ENCODE measurements at places on chromosomes 13 and 19.

GRCh38 chr13:20654156-20654555 is 49.3 kb upstream of the IL17D start:
- no peak for DNase-seq

DNA sequence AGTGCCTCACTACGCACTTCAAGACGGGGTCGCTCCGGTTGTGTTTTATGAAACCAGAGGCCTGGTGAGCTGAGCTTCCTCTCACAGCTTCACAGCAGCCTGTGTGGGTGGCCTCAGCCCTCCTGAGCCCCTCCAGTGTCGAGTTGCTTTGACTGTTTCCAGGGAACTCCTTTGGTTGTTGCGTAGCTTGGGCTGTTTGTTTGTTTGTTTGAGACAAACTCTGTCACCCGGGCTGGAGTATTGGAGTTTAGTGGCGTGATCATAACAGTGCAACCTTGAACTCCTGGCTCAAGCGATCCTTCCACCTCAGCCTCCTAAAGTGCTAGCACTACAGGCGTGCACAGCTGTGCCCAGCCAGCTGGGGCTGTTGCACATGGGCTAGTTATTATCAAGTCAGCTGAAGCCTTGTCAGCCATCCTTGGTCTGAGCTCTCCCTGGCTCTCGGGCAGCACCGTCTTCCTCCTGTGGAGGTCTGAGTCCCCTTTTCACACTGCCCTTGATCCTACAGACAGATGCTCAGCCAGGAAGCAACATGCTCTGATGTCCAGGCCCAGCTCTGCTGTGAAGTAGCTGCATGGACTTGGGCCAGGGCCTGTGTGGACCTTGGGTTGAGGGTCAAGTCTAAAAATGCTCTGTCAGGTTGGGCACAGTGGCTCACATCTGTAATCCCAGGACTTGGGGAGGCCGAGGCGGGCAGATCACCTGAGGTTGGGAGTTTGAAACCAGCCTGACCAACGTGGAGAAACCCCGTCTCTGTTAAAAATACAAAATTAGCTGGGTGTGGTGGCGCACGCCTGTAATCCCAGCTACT is 10.2 kb downstream of the DOT1L start:
- DNase-seq, result no peak

DNA sequence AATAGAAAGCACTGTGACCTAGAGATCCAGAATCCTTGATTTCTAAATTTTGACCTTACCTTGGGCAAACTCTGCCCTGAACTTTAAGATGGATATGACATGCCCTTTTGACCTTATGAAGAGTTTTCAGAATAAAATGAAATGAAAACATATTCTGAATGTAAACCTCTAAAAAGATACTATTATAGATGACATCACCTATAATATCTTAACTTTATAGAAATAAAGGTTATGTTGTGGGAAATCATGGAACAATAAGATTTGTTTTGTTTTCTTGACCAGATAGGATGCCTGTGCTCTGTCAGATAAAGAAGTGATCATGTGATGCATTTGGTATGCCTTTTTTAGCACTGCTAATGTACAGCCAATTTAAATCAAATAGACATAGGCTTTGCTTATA is 13.1 kb upstream of the LPAR6 start:
- DNase-seq, result no peak

DNA sequence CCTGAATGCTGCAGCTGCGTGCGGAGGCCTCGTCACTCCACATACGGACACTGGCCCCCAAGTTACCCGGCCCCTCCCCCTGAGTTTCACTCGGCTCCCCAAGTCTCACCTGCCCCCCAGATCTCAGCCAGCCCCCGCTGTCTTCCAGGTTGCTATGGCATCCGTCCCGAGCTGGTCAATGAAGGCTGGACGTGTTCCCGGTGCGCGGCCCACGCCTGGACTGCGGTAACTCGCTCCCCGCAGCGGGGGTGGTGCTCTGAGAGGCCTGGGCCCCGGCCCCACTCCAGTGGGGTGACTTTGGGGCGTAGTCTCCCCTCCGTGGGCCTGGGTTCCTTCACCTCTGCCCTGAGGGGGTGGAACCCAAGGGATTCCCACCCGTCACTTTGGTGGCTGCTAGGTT is 168.2 kb downstream of the KDM4B start:
- no peak for DNase-seq

- DNase-seq, result no peak
These were observed 1550.5 kb downstream of the SLITRK5 start for GRCh38 chr13:89221557-89222158.

- DNase-seq, result no peak
These were observed 74.0 kb upstream of the DOCK9 start for GRCh38 chr13:99051768-99052455.

GRCh38 chr19:46466536-46467196 is 4.7 kb downstream of the PNMA8A start:
- no peak for DNase-seq

DNA sequence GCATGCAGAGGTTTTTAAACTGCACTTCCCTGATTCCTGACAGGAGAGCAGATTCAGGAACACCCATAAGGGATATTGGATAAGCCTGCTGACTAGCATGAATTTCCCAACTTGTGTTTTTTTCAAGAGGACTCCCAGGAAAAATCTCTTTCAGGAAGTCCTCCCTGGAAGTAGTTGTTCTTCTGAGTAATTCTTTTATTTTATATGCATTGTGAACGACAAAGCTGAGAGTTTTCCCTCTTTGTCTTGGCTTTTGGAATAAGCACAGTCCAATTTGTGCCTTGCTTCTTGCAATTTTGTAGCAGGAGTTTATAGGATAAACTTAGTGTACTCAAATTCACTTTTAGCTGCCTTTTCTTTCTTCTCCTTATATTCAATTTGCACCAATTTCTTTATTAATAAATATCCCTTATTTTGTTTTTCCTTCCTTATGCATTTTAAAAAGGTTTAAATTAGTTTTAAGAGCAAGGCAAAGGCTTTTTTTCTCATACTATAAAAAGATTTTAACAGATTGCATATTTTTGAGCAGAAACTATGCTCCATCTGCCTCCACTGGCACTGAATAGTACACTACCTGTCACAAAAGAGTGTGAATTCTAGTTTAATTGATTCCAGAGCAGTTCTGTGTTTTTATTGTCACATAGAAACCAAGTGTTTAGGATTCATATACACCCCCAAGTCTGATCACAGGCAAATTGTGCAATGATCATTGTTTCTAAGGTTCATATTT is 543.3 kb upstream of the SPRY2 start:
- DNase-seq, result no peak

GRCh38 chr13:107743983-107744382 is 471.4 kb downstream of the LIG4 start:
- DNase-seq, result no peak

GRCh38 chr13:71005919-71006318 is 861.1 kb downstream of the DACH1 start:
- no peak for DNase-seq

GRCh38 chr19:18112989-18113478 is 15.5 kb downstream of the MAST3 start:
- peak; percentile 37 for DNase-seq

DNA sequence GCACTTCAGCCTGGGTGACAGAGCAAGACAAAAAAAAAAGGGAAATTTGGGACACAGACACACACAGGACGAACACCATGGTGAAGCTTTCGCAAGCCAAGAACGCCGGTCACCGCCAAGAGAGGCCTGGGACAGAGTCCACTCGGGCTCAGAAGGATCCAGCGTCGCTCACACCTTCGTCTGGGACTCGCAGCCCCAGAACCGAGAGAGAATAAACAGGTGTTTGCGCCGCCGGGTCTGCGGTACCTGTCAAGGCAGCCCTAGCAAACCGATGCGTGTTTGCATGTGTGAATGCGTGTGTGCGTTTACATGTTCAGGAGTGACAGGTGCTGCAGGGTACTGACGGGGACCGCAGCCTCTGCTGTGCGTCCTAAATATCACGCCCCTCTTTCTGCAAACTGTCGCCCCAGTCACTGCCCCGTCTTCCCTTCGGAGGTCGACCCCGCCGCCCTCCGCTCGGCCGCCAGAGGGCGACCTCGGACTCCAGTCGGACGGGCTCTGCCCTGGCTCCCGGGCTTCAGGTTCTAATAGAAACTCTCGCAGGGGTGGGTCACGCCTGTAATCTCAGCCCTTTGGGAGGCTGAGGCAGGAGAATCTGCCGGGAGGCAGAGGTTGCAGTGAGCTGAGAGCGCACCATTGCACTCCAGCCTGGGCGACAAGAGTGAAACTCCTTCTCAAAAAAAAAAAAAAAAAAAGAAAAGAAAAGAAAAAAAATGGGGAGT is 11.8 kb upstream of the CSNK1G2 start:
- DNase-seq, result peak; percentile 73

DNA sequence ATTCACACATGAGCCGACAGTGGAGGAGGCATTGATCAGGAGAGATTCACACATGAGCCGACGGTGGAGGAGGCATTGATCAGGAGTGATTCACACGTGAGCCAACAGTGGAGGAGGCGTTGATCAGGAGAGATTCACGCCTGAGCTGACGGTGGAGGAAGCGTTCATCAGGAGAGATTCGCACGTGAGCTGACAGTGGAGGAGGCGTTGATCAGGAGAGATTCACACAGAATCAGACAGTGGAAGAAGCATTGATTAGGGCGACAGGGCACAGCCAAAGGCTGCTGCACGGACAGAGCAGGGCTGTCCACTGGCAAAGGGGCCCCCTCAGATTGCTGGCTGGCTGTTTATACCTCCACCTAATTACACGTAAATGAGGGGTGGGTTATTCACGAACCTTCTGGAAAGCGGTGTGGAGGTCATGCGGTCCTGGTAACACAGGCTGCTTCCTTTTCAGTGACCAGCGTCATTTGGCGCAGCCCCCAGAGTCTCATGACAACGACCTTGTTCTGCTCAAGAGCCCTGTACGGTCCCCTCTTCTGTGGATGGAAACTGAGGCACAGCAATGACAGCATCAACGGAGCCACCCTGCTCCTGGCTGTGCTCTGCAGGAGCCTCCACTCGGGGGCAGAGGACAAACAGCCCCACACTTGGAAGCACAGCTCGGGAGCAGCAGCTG is 50.6 kb upstream of the GAS6 start:
- DNase-seq, result no peak

GRCh38 chr13:44429311-44429710 is 55.7 kb downstream of the SERP2 start:
- no peak for DNase-seq

- no peak for DNase-seq
These were observed 185.7 kb upstream of the KL start for GRCh38 chr13:32830336-32831031.

DNA sequence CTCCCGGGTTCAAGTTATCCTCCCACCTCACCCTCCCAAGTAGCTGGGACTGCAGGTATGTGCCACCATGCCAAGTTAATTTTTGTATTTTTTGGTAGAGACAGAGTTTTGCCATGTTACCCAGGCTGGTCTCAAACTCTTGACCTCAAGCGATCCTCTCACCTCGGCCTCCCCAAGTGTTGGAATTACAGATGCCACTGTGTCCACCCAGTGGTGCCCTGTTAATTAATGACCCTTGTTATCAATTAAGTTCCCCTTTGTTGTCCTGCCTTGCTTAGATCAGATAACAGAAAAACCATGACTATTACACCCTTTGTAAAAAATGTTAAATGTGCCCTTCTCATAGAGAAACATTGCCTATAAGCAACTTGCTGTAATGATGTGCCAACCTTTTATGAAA is 34.4 kb upstream of the IGFL1 start:
- DNase-seq, result no peak

- no peak for DNase-seq
These were observed 449.7 kb downstream of the IRS2 start for GRCh38 chr13:109336730-109337129.

DNA sequence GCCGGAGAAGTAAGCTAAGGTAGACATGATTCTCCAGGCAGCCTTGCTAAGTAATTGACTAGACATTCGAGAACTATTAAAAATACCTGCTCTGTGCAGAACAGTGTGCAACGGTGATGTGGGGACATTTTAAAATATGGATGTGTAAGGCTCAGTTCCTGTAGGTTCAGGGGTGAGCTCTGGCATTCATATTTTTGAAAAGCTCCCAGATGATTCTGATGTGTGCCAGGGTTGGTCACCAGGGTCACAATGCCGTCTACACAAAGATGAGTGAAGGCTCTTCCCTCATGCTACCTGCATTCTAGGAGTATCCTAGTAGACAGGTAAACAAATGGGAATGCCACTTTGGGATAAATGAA is 702 bp upstream of the EPSTI1 start:
- DNase-seq, result no peak

DNA sequence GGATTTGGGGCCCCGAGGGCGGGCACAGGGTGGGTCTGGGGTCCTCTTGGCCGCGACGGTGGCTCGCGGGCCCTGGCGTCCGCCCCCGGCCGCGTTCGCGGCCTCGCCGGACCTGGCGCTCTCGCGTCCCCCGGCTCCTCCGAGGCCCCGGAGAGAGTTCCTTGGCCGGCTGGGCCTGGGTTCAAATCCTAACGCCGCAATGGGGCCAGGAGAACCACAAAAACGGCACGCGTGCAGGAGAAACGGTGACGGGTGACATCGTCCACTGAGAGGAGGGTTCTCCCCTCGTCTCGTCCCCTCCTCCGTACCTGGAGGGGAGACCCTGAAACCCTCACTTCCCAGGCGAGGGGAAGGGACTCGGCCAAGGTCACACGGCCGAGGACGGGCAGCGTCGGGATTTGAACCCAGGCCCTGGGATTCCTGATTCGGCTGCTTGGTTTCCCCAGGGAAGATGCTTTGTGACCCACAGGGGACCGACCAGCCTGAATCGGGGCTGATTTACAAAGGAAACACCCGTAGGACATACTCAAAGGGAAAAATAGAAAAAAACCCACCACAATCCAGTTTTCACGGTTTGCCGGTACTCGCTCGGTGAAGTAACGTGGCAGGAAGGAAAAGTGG is 624 bp downstream of the SAFB start:
- DNase-seq, result no peak

DNA sequence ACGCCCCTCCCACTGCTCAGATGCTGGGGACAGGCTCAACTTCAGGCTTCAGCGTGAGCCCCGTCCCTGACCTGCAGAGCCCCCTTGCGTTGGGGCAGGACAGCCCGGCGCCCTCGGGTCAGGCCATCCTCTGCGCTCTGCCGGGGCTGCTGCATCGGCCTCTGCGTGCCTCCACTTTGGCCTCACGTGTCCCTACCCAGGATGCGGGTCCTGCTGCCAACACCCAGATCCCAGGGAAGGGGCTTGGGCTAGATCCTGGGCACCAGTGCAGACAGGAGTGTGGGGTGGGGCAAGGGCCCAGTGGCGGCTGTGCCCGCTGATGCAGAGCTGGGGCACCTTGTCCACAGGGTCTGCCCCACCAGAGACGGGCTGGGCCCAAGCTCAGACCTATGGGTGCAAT is 13.0 kb downstream of the CBARP start:
- no peak for DNase-seq

GRCh38 chr19:38078302-38078930 is 145.6 kb downstream of the DPF1 start:
- no peak for DNase-seq

DNA sequence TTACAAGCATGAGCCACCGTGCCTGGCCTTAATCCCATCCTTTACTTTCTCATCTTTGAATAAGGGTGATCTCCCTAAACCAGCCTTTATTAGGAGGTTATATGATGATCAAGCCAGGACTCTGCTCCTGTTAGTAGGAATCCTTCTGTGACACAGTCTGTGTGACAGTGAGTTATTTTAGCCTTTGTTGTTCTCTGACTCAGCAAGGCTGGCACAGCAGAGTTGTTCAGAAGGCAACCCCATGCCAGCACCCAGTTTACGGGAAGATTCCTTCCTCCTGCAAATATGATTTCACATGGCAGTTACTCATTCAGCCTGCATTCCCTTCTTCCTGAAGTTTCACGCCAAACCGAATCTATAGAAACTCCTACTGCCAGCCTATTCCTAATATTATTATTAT is 10.5 kb upstream of the MIER2 start:
- DNase-seq, result no peak

- no peak for DNase-seq
These were observed 501.5 kb downstream of the SUCLA2 start for GRCh38 chr13:47499358-47500150.
